Fibroblast of the aortic adventitia (primary cell): ENCODE measurements at places on chromosomes 7 and 10. TPM values are rescaled to one million over a fixed set of nuclear protein-coding genes. Genes with fewer than 3 reads are reported as not detected.

- DNase-seq: no peak
Measured at GRCh38 chr7:6576024-6576866, 1.0 kb upstream of the ZDHHC4 start.

GRCh38 chr10:113326160-113327111 lies 226.4 kb upstream of the HABP2 start:
- peak; percentile 81 for DNase-seq

The VWA2 gene
- total RNA-seq: 0.09 TPM in 1 of 2 replicates, not detected in the other

The ODAD2 gene
- 0.18 and 0.57 TPM in 2 replicates for total RNA-seq

- DNase-seq: no peak
Measured at GRCh38 chr7:101691822-101692384, 62.8 kb upstream of the MYL10 start.

DNA sequence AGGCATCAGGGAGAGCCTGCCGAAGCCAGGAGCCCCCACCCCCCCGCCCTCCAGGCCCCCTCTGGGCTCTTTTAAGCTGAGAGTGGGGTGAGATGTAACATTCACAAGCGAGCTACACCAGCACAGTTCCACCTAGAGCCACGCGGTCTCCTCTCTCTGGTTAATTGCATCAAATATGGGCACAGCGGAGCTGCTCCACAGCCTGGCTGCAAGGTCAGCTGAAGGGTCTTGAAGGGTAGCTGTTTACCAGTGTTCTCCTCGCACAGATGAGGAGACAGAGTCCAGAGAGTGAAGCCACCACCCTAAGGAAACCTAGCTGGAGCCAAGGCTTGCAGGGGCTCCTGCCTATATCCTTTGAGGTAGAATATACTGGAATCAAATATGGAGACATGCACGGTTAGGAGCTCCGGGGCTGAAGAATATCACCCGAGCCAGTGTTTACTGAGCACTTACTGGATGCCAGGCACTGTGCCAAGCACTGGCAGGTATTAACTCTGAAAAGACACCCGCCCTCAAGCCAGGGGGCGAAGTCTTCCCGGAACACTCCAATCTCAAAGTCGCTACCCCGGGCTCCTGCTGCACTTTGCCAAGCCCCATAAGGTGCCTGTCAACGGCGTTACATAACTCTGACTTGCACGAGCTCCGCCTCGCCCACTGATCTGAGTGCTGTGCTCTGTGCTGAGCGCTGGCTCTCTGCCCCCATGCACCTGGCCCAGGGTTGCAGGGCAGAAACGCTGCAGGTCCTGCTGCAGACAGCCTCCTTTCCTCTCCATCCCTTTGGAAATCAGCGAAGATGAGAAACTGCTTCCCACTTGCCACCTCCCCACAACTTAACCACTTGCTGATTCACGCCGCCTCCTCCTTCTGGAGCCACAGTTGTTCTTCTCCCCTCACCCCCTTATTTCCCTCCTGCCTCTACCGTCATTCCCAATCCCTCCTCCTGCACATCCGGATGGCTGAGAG lies 5.4 kb downstream of the CHST15 start:
- no peak for DNase-seq

DNA sequence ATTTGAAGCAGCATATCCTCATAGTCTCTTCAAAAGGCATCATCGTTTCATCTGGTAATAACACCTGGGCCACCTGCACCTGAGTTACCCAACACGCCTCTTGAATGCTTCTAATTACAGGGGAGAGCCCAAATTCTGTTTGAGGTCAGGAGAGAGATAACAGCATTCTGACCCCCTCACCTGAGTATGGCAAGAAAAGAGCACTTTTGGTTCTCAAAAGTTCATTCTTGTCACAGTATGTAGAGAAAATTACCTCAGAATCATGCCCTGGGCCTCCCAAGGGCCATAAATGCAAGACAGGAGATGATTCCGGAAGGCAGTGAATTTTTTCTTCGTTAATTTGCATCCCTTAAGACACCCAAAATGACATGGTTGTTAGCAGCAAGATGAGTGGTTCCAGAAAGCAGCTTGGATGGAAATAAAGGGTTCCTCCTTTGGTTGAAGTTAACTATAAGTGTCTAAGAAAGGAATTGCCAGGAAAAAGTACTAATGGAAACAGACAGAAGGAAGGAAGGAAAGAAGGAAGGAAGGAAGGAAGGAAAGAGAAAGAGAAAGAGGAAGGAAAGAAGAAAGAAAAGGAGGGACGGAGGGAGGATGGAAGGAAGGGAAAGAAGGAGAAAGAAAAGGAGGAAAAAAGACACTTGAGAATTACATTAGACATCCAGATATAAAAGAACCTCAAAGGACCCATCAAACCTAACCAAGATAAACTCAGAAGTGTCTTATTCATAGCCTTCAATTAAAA lies 228.4 kb upstream of the RHOBTB1 start:
- no peak for DNase-seq

The ELAPOR2 gene
- total RNA-seq: 4.2 and 14.7 TPM in 2 replicates

GRCh38 chr7:44311561-44312495 lies 13.6 kb downstream of the CAMK2B start:
- DNase-seq: no peak

The GPR141 gene
- total RNA-seq: not detected in 2 replicates

GRCh38 chr7:91465595-91466061 lies 201.4 kb downstream of the FZD1 start:
- DNase-seq: peak; percentile 73

DNA sequence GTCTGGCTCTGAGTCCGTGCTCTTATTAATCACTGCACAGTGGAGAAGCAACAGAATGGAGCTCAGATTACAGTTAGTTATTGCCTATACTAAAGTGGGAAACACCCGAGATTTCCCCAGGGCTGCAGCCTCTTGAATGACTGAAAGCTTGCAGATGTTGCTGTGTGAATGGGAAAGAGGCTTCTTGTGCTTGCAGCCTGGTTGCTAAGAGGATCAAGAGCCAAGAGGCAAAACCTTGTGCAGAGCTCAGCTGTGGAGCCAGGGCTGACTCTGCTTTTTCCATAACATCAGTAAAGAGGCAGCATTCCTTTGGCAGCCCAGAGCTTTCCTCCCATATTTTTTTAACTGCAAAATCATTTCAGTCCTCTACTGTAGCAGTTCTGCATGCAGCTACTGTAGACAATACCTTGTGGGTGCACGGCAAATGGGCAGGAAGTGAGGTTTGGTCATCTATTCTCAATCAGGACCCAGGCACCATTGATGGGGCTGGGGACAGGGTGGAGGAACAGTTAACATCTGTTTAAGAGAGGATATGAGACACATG lies 86.5 kb downstream of the RALA start:
- peak; percentile 95 for DNase-seq

DNA sequence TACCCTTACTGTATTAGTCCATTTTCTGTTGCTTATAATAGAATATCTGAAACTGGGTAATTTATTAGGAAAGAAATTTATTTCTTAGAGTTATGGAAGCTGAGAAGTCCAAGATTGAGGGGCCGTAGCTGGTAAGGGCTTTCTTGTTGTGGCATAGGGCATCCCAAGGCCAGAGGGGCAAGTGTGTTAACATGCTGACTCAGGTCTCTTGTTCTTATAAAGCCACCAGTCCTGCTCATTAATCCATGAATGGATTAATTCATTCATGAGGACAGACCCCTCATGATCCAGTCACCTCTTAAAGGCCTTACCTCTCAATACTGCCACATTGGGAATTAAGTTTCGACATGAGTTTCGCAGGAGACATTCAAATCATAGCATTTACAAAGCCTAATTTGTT lies 2.4 kb downstream of the ARMC10 start:
- DNase-seq: no peak

DNA sequence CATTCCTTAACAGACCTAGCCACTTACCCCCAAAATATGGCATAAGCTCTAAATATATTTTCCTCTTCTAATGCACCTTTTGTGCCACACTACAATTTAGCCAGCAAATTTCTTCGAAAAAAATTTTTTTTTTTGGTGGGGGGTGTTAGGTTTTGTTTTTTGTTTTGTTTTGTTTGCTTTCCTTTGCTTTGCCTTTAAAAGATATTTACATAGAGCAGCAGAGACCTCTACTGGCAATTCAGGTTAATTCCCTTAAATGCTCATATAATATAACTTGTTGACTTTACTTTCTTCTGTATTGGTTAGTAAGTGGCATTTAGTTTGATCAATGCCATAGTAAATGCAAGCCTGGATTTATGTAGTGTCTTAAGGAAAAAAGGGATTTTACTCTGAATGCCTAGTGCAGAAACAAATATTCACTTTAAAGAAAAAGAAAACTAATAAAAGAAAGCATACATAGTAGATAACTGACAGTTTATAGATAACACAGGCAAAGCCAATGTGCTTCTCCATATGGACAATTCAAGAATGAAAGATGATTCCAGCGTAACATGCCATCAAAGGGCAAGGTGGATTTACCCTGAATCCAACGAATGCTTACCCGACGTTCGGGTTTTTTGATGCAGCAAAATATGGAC lies 1250.6 kb downstream of the GATA3 start:
- peak; percentile 49 for DNase-seq

GRCh38 chr10:35424680-35425285 lies 88.5 kb downstream of the CCNY start:
- DNase-seq: no peak

The MRPS16 gene
- total RNA-seq: 45.4 and 83.2 TPM in 2 replicates

The FOXI2 gene
- total RNA-seq: not detected in 2 replicates

The ZNF804B gene
- total RNA-seq: not detected in 2 replicates

The PNLIP gene
- total RNA-seq: not detected in 2 replicates

The KCNIP2 gene
- 0.82 and 1.2 TPM in 2 replicates for total RNA-seq

The PPIA gene
- 1,562 and 2,915 TPM in 2 replicates for total RNA-seq

- DNase-seq: no peak
Measured at GRCh38 chr7:101819913-101820522, 2.6 kb downstream of the CUX1 start.

DNA sequence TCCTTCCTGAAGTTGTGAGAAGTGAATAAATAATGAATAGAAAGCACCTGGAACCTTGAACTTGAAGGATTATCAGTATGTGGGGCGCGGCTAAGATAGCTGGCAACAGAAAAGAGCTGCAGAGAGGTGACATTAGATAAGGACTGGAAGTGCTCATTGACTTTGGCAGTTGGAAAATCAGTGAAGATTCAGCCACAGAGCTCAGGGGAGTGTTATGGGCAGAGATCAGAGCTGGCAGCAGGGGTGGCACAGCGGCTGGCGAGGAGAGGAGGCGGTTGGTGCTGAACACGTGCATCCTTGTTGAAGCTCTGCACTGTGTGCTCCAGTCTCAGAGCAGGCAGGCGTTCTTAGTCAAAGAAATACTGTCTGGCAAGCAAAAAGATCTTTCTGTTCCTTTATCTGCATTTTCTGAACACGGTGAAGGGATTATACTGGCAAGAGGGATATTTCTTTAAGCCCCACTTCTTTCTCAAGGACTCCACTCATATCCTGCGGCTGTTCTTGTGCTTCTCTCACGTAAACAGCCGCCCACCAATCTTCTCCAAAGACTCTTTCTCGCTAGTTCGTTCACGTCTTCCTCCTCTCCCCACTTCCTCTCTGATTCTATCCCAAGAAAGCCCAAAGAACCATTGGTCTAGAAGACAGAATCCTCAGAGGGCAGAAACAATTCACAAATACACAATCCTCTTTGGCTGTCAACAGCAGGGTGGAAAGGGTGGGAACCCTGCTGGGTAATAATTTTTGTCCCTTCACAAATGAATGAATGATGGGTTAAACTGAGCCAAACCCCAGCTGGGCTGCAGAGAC lies 38.6 kb upstream of the ADD3 start:
- DNase-seq: peak; percentile 24

GRCh38 chr7:113143486-113144257 lies 25.3 kb upstream of the SMIM30 start:
- DNase-seq: no peak

- DNase-seq: no peak
Measured at GRCh38 chr7:146862415-146862814, 745.8 kb downstream of the CNTNAP2 start.

DNA sequence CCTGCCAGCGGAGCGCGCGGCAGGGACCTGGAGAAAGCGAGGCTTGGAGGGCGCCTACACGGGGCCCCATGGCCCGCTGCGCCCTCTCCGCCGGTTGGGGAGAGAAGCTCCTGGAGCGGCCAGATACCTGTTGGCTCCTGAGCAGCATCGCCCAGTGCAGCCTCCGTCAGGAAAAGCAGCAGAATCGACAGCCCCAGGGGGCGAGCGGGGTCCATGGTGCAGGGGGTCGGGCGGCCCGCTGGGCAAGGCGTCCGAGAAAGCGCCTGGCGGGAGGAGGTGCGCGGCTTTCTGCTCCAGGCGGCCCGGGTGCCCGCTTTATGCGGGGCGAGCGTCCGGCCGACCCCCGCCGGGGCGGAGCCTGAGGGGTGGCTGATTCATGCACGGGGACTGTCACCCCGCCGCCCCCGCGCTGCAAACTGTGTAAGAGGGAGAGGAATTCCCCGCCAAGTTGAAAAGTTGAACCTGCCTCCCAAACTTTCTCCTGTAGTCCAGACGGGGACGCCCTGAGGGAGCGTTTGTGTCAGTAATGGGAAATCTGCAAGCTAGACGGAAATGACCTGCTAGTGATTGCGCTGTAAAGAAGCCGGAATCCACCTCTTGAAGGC lies at the start of gene TFPI2:
Gene TFPI2, minus strand, starts transcription at position 290 of the 605 bp plus-strand sequence. Its CDS starts 75 bp downstream, at position 215.
- DNase-seq: peak; percentile 70

DNA sequence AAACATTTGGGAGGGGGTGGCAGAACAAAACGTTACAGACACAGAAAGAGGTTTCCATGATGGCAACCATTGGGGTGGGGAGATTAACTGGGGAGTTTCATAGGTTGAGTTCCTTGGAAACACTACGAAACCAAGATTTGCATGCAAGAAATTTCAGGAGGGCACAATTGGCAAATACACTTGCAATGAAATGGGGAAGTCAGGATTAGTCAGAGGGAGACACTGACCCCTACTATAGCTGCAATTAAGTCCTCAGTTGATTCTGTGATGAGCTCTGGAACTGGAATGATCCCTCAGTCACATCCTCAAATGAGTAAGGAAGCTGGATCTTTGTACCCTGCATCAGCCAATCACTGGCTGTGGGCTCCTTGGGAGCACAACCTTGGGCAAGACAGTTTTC lies 22.1 kb downstream of the CPEB3 start:
- DNase-seq: no peak

DNA sequence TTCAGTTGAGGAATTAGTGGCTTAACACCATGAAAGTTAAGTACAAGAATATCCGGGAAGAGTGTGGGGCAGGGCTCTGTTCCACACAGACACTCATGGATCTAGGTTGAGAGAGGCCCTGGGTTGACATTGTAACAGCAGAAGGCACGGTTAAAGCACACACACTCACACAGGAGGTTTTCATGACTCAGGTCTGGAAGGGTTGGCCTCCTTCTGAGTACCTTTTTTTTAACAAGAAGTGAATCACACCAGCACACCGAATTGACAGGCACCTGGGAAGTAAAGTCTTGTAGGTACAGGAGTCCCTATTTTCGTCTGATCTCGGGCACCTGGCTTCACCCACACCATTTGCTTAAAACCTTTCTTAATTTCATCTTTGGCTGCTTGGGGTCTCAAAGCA lies 509.4 kb upstream of the ADARB2 start:
- no peak for DNase-seq

The PRXL2A gene
- 0.90 and 17.7 TPM in 2 replicates for total RNA-seq

GRCh38 chr7:103073989-103074518 lies 542 bp downstream of the FBXL13 start:
- DNase-seq: no peak

DNA sequence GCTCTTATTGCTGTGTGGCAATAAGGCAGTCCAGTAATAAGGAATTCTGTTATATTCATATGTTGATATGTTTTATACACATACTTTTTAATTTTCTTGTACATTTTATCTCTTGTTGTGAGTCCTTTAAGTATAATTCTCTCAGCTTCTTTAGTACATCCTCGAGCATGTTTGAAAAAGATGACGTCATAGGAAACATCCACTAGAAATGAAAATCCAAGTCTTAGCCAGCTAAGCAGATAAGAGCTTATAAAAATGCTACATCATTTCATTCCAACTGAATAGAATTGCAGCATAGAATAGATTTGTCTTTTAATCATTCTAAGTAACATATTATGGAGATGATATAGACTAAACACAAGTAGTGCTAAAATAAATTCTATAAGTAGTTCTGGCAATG lies 283.7 kb upstream of the FZD1 start:
- DNase-seq: peak; percentile 59

The TRIM50 gene
- total RNA-seq: not detected in 2 replicates

The ATP6V0A4 gene
- not detected in 2 replicates for total RNA-seq

The SLC18A3 gene
- total RNA-seq: not detected in 2 replicates
